H1 (cell line): ENCODE measurements at places on chromosomes 1 and 21. TPM values are rescaled to one million over a fixed set of nuclear protein-coding genes. Genes with fewer than 3 reads are reported as not detected.

CFAP45 gene
- total RNA-seq: not detected in 2 replicates

- DNase-seq: no peak
Observed at GRCh38 chr1:178565586-178565985, 52.7 kb downstream of the TEX35 start.

DNA sequence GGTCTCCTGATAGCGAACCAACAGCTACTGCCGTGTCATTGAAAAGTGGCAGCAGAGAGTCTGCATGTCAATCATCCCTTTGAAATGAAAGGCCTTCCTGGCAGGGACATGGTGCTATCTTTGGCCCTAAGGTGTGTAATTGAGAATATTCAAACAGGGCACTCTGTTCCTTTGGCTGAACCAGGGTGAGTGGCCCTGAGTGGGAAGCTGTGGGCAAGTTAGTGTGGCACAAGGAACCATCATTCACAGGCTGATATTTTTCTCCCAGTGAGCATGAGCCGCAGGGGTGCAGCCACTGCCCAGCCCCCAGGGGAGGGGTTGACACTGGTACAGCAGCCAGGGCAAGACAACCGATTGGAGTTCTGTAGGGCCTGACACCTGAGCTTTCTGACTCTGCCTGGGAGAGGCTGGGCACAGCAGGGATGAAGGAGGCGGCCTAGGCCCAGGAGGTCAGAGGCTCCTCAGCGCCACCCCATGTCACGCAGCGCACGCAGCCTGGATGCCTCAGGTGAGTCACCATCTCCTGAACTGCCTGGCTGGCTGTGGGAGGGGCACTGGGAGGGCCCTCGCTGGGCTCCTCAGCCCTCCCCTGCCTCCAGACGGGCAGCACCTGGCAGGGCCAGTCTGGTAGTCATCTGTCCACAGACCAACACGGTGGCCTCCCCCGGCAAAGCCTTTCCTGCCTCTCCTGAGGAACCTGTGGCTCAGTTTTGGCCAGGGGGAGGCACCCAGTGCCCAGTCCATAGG lies 13.2 kb downstream of the QSOX1 start:
- peak; percentile 81 for DNase-seq

- DNase-seq: peak; percentile 79
Observed at GRCh38 chr21:32412162-32413014, at the start of gene EVA1C. Gene EVA1C (plus strand): TSS chr21:32412706. CDS start chr21:32412854, 148 bp downstream.

CCDC17 gene
- total RNA-seq: 1.9 and 2.0 TPM in 2 replicates

ADAMTSL4 gene
- total RNA-seq: 5.3 and 5.4 TPM in 2 replicates

DNA sequence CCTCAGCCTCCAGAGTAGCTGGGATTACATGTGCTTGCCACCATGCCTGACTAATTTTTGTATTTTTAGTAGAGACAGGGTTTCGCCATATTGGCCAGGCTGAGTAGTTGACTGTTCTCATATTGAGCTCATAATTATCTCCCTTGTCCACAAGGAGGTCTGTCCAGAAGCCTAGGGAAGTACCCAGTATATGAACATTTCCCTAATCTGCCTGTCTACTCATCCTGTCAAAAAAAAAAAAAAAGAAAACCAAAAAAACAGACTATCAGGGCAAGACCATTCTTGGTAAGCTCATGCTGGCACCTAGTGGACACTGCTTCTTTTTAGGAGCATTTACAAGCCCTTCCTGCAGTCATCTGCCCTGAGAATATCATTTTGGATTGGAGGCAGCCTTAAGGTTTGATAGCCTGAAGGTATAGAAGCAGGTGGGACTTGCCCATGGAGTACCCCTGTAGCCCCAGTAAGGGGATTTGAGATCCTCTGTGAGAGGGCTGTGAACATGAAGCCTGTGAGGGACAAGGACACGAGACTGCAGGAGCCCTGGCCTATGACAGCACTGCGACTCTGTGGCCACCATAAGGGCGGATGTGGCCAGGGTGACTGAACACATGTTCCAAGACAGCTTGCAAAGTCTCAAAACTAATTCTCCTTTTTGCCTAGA lies 10.8 kb upstream of the DUSP12 start:
- DNase-seq: no peak

DNA sequence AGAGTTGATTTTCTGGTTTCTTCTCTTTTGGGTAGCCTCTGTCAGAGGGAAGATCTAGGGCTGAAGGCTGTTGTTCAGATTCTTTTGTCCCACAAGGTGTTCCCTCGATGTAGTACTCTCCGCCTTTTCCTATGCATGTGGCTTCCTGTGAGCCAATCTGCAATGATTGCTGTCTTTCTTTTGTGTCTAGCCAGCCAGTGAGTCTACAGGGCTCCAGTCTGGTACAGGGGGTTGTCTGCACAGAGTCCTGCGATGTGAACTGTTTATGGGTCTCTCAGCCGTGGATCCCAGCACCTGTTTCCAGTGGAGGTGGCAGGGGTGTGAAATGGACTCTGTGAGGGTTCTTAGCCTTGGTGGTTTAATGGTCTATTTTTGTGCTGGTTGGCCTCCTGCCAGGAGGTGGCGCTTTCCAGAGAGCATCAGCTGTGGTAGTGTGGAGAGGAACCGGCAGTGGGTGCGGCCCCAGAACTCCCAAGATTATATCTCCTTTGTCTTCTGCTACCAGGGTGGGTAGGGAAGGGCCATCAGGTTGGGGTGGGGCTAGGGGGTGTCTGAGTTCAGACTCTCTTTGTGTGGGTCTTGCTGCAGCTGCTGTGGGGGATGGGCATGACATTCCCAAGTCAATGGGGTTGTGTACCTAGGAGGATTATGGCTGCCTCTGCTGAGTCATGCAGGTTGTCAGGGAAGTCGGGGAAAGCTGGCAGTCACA lies 81.3 kb upstream of the C21orf91 start:
- DNase-seq: peak; percentile 48

- no peak for DNase-seq
Observed at GRCh38 chr1:243572940-243573339, 277.1 kb downstream of the AKT3 start.

TXNIP gene
- 10.3 and 12.3 TPM in 2 replicates for total RNA-seq

GBP6 gene
- total RNA-seq: not detected in 2 replicates

GRCh38 chr1:228497817-228498216 lies 10.6 kb downstream of the RNF187 start:
- no peak for DNase-seq

DNA sequence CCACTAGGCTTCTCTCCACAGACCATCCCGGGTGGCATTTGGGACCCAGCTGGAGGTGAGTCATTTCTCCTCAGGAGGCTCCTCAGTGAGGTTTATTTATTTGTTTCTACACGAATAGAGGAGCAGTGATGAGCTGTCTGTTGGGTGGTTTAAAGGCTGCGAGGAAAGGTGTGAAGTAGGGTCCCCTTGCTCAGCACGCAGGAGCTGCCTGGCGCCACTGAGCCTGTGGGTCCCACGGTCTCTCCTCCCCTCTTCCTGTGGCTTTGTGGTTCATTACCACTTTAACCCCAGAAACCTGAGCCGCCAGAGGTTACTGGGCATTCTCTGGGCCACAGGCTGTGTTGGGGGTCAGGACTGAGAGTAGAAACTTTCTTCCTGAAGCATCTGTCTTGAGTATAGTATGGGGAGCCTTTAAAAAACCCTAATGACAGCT lies 39.9 kb downstream of the IL6R start:
- no peak for DNase-seq

FCRL2 gene
- total RNA-seq: not detected in 2 replicates

- DNase-seq: no peak
Observed at GRCh38 chr1:25900219-25900618, 6.0 kb downstream of the STMN1 start.

KCNJ9 gene
- total RNA-seq: 0.08 and 0.13 TPM in 2 replicates

DNA sequence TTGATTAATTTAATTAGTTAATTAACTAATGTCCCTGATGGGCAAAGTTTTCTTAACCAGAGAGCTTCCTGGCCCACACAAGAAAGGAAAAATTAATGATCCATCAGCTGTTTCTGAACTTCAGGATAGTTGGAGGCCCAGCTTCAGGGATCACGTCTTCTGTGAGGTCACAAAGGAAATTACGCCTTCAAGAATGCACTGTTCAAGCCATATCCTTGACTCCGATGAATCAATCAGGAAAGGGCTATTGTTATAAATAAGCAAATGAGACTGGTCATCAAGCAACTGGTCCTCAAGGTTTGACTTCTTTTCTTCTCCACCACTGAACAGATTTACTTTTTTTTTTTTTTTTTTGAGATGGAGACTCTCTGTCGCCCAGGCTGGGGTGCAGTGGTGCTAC lies 40.6 kb downstream of the TCP10L start:
- no peak for DNase-seq
